ENCODE measurements at places on chromosomes 16 and 17. TPM values are rescaled to one million over a fixed set of nuclear protein-coding genes. Genes with fewer than 3 reads are reported as not detected.
A peak's percentile ranks its signal among the peaks of the same experiment; 100 is the strongest.

The CRISPLD2 gene
- total RNA-seq, result 59.6 TPM

DNA sequence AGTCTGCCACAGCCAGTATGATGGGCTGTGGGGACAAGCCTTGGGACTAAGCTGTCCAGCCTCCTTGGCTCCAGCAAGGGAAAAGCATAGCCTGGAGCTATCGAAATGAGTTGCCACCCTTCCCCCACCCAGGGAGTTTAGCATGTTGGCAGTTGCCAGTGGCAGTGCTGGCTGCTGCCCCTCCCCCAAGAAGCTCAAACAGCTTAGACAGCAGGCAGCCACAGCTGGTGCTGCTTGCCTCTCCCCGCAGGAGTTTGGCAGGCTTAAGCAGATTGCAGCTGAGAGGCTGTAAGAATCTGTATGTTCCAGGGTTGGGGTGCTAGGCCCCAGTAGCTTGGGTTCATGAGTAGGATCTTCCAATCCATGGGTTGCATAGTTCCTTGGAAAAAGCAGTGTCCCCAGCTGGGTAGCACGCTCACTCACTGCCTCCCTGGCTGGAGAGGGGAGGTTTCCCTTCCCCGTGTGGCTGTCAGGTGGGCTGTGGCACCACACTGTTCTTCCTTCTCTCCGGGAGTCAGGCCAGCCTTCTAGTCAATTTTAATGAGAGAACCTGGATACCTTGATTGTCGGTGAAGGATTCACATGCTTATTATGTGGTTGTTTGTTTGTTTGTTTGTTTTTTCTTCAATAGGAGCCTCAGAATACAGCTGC, 506.1 kb downstream of the CDH11 start:
- H3K4me1 ChIP-seq, result no peaks in the 10 kb centered on the region
- H3K27ac ChIP-seq, result no peak overlapping the region
- no peaks in the 10 kb centered on the region for H3K36me3 ChIP-seq

The PIK3R5 gene
- total RNA-seq, result 7.4 TPM

The KCNH4 gene
- total RNA-seq, result 0.56 TPM

GRCh38 chr16:68287276-68288251, 23.2 kb downstream of the SLC7A6OS start:
- peak; percentile 39 for DNase-seq
- no peak overlapping the region for H3K4me3 ChIP-seq
- peaks cover 40% of the 10 kb centered on the region for H3K4me1 ChIP-seq
- no peaks in the 10 kb centered on the region for H3K27me3 ChIP-seq
- H3K36me3 ChIP-seq, result no peaks in the 10 kb centered on the region
- H3K27ac ChIP-seq, result peak overlapping the region; percentile 46

All from testis (tissue), 5 donors.